ENCODE measurements at places on chromosomes 16 and 17. TPM values are rescaled to one million over a fixed set of nuclear protein-coding genes. Genes with fewer than 3 reads are reported as not detected.

ZC3H7A gene
- total RNA-seq, result 61.0 TPM

SLC13A2 gene
- not detected for total RNA-seq

NPTX1 gene
- 0.42 TPM for total RNA-seq

CDRT15 gene
- total RNA-seq, result not detected

RABEP2 gene
- 17.9 TPM for total RNA-seq

CASKIN2 gene
- total RNA-seq, result 43.5 TPM

EXOC3L1 gene
- 2.5 TPM for total RNA-seq

KRTAP4-4 gene
- not detected for total RNA-seq

TNFRSF17 gene
- not detected for total RNA-seq

FBXW10 gene
- total RNA-seq, result not detected

AGRP gene
- total RNA-seq, result not detected

FGF11 gene
- total RNA-seq, result 1.3 TPM

FBXL16 gene
- total RNA-seq, result 0.57 TPM

BAIAP3 gene
- 2.2 TPM for total RNA-seq

GRCh38 chr17:2852729-2853282, 56.6 kb downstream of the RAP1GAP2 start:
- no peak for DNase-seq

DNA sequence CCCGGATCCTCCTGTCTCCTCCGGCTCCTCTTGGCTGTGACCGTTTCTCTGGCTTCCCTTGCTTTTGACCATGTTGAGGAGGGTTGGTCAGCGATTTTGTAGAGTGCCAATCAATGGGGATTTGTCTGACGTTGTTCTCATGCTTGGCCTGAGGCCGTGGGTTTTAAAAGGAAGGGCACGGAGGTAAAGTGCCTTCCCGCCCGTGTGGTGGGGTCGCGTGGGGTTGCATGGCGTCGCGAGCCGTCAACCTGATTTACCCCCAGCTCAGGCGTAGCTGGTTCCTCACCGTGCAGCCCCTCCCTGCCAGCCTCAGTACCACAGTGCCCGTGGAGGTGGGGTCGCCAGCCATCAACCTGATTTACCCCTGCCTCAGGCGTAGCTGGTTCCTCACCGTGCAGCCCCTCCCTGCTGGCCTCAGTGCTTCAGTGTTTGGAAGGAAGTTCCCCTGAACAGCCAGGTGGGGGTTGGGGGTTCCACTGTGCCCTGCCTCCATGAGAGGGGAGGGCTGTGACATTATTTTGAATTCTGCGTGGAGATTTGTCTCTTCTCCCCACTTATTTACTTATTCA, 5.0 kb downstream of the TPSAB1 start:
- no peak for DNase-seq

DNA sequence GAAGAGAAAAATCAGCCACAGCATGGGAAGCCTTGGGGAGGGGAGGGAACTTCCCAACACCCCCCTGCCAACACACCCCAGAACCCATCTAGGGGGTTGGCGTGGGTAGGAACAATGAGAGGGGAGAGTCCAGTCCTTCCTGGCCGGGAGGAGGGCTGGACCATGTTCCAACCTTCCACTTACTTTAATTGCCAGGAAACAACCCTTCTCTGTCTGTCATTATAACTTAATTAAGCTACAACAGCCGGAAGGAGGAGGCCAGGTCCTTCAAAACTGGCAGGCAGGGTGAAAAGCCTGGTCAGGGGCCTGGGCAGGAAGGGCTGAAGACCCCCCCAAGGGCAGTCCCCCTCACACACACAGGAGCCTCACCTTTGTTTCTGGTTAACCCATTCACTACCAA, 447.0 kb downstream of the SOX9 start:
- no peak for DNase-seq

DNA sequence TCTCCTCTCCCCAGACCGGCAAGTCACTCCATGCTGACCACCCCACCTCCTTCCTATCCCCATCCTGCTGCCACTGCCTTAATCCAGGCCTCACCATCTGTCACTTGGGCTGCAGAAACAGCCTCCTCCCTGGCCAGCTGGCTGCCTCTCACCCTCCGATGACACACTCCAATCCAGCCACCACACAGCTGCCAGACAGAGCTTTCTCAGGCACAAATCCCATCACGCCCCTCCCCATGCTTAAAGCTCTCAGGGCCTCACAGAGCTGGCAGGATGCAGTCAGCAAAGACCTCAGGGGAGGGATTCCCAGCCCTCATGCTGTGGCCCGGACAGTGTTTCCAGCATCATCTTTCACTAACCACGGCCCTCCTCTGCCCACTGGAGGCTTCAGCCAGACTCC, 13.7 kb downstream of the CAMKK1 start:
- DNase-seq, result no peak

DNA sequence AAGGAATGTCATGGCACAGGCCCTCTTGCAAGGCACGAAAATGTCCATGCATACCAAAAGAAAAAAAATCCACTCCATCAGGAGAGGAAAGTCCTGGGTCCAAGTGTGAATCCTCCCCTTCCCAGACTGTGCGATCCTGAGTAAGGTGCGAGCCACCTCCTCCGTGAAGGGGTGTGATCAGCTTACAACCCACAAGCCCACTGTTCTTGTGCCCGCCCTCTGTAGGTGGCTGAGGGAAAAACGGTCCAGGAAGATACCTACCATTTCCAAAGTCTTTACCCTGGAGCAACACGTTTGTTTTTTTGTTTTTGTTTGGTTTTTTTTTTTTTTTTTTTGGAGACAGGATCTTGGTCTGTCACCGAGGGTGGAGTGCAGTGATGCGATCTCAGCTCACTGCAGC, 116.5 kb downstream of the ZNF423 start:
- no peak for DNase-seq

DNA sequence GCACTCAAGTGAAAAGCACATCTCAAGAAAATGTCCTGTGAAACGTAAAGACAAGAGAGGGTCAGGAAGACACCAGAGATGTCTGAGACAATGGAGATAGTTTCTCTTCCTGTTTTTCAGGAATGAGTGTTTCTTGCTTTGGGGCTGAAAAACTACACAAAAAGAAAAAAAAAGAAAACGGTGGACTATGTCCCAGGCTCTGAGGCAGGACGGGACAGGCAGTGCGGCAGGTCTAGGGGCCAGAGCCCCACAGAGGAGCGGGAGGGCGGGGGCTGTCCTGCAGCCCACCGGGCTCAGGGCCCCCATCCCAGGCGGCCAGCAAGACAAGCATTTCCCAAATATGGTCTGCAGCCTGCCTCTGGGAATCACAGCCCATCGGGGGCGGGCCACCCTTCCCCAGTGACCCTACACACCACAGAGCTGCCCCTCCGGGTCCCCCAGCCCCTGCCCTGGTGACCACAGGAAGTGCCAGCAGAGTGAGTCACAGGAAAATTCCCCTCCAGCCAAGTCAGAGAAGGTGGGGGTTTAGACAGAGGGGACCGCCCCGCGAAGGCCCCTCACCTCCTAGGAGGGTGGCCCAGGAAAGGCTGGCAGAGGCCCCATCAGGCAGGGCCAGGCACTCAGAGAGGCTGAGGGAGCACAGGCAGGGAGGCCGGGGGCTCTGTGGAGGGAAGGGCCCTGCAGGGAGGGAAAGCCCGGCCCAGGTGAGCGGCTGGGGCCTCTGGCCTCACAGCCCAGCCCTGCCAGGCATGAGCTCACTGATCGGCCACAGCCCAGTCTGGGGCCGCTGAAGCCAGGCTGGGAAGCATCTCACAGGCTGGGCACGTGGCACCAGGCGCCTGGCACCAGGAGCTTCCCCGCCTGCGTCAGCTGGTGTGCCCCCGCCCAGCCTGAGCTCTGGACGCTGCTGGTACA, 6.3 kb downstream of the BCAR1 start:
- DNase-seq, result no peak

DNA sequence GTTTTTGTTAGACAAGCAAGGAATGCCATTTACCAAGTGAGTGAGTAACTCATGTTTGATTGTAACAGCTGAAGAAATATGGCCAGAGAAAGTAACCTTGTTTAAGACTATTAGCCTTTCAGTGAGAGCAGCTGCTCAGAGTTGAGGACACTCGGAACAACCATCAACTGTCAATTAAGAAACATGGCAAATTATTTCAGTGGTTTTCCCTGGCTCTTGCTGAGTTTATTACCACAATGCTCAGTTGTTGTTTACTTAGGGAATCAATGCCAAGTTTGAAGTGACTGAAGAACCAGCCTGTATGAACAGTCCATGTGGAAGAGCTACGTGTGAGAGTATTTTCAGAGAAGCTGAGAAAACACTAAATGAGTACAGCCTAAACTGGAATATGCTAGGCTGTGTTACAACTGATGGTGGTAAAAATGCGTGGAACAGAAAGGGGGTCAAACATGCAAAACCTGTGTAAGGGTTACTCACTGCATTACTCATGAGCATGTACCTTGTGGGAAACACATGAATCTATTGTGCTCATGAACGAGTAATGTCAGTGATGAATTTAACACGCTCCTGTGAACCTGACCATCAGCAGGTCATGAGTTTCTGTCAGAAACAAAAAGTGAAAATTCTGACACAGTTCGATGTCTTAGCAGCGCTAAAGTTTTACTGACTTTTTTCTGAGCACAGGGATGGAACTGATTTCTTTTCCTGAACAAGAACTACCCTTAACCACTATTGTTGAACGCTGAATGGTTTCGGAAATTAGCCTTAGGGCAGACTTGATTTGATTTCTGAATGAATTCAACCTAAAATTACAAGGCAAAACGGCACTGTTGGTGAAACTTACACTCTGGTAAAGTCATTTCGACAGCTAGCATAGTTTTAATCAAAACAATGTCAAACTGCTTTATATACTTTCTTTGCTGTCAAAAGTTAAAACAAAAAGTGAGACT, 33.5 kb downstream of the GNA13 start:
- no peak for DNase-seq

DNA sequence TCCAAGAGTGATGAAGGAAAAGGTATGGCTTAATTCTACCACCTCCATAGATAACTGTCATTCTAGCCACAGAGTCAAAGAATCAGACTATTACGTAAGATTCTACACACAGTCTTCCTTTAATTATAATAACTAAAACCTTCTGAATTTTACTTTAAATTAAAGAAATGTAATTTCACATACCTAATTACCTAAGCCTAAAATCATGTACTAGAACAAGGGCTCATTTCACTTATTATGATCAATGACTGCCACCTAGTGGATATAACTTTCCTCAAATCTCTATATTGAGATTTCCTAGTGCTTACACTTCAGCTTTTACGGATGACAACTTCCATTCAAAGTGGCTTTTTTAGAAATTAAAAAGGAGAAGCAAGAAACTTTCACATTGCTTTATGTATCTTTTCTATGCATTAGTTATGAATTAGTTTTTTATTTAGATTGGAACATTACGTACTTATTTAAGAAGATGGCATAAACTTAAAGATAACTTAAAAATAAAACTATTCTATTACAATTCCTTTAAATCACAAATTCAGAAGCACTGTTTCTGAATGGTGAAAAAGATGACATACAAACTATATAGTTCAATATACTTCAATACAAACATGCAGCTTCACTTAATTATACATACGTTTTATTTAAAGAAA, 18.2 kb upstream of the ABCA10 start:
- DNase-seq, result no peak

DNA sequence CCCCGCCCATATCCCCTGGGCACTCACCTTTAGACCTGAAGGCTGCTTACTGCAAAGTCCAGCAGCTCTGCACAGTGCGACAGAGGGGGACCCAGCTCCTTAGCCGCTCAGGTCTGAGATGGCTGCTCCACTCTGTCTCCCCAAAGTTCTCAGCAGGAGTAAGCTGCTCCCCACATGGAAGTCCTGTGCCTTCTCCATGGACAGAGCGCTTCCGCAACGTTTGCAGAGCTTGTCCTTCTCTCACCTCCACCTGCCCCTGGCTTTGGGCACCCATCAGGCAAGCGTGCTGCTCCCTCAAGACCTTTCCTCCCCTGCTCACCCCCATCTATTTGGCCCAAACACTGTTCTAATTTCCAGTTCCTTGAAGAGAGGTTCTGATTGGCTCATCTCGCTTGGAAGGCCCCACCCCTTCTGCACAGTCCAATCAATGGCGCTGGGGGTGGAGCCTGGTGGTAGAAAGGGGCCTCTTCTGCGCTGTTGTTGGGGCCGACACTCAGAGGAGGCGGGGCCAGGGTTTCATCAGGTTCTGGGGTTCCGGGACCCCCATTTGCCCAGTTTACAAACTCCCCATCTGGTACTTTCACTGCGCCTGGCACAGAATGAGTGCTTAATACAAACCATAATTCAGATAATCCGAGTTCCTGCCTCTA, 137.2 kb downstream of the CYLD start:
- peak; percentile 90 for DNase-seq

- no peak for DNase-seq
Measured at GRCh38 chr17:68867759-68868516, 87.3 kb downstream of the ABCA8 start.

DNA sequence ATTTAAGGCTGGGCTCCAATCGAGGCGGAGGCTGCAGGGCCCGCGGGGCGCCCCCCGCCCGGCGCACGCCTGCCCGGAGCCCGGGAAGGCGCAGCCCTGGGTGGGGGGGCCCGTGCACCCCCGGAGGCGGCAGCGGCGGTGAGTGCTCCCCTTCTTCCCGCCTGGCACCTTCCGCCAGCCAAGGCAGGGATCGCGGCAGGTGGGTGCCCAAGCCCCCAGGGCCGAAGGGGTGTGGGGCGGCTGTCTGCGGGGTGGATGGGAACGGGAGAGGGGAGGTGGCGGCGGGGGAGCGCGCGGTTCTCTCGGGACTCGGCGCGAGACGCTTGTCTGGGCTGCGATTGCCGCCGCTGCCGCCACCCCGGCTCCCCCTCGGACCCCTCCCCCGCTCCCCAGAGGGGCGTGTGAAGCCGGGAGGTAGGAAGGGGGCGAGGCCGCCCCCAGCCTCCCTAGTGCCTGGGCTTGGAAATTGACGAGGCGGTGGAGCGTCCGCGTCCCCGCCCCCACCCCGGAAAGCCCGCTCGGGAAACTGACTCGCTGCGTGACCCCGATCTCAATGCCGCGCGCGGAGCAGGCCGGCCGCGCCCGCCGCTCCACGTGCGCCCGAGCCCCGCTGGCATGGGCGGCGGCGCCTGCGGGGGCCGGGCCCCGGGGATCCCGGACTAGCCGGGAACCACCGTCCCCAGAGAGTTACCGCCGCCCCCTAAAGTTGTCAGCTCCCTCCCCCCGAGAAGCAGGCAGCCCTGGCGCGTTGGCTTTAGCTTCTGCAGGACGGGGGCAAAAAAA, 231.5 kb downstream of the MRTFB start:
- no peak for DNase-seq

- DNase-seq, result no peak
Measured at GRCh38 chr16:56405977-56406672, 19.2 kb downstream of the AMFR start.

- no peak for DNase-seq
Measured at GRCh38 chr16:85185303-85186100, 73.2 kb upstream of the CIBAR2 start.

- no peak for DNase-seq
Measured at GRCh38 chr16:86363057-86363490, 147.3 kb upstream of the FOXF1 start.

- DNase-seq, result no peak
Measured at GRCh38 chr17:7098802-7099459, 15.7 kb downstream of the ASGR2 start.

DNA sequence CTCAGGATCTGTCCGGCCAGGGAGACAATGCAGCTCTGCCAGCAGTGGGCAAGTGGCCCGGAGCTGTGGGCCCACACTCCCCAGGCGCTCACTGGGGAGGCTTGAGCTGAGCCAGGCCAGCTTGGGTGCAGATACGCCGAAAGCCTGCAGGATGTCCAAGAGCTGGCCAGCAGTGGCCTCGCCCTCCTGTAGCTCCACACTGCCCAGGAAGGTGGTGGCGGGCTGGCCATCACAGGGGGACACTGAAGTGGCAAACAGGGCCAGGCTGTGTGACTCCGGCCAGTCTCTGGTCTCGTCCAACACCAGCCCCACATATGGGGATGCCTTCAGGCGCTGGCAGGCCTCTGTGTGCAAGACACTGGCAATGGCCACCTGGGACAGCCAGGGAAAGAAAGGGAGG, 9.6 kb downstream of the C17orf113 start:
- no peak for DNase-seq

GRCh38 chr17:47254403-47254943, 846 bp downstream of the ITGB3 start:
- DNase-seq, result no peak
